ENCODE measurements at places on chromosomes 2 and 18. TPM values are rescaled to one million over a fixed set of nuclear protein-coding genes. Genes with fewer than 3 reads are reported as not detected.
A peak's percentile ranks its signal among the peaks of the same experiment; 100 is the strongest.

GRCh38 chr2:37911296-37911873, 13.7 kb upstream of the RMDN2 start:
- DNase-seq, result no peak

The CNDP1 gene
- not detected for total RNA-seq

The SAG gene
- total RNA-seq, result 0.47 TPM

GRCh38 chr2:101583861-101584260, 108.9 kb upstream of the RFX8 start:
- no peak for DNase-seq

The SCG2 gene
- total RNA-seq, result 14.2 TPM

DNA sequence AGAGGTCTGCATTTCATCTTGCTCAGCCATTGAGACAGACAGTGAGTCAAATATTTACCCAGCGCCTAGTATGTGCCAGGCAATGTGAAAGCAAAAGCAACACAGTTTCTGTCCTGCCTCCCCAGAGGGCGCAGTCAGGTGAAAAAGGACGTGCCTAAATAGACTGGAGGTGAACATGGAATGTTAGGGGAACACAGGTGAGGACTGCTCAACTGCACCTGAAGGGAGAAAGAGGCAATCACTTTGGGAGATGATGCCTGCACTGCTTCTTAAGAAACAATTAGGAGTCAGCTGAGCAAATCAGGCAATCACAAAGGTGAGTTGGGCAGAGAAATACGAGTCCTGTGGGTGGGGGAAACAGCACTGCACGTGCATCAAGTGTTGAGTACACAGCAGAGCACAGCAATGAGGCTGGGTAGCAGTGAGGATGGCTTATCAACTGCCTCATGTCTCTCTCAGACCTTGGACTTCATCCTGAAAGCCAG, 218.3 kb upstream of the SMAD7 start:
- DNase-seq, result peak; percentile 30

The KRTCAP3 gene
- total RNA-seq, result 19.3 TPM

The RIT2 gene
- not detected for total RNA-seq

GRCh38 chr2:223633656-223634055, 31.5 kb upstream of the SCG2 start:
- DNase-seq, result no peak

DNA sequence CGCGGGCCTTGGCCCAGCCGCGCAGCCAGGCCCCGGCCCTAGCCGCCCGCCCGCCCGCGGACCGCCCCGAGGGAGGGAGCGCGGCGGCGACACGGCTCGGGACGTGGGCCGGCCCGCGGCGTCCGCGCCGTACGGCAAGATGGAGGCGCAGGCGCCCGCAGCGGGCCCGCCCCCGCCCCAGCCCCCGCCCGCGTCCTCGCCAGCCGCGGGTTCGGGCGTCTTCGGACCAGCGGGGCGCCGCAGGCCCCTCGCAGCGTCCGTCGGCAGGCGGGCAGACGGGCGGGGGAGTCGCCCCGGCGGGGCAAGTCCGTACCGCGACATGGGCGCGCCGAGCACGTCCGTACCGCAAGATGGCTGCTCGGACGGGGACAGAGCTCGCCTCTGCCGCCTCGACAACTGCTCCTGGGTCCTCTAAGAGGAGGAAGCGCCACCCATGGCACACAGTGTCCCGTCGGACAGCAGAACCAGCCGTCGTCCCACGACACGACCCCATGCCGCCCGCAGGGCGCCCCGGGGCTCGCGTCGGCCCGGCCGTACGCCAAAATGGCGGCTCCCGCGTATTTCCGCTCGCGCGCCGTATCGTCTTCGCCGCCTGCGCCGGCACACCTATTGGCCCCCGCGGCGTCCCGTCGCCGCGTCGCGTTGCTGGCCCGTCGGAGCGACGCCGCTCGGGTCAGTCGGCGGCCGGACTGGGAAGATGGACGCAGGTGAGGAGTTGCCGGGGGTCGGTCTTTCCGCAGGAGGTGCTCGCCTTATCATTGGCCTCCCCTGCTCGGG, at the start of the genes ATG4B and THAP4:
TSS of gene ATG4B (plus strand) at position 676 of the 777 bp plus-strand sequence. CDS start at position 698, 22 bp downstream.
TSS of gene THAP4 (minus strand) at position 141 of the 777 bp plus-strand sequence. CDS start 141 bp downstream, outside the sequence.
- DNase-seq, result peak; percentile 94

- no peak for DNase-seq
Observed at GRCh38 chr2:181394741-181395437, 62.3 kb upstream of the ITGA4 start.

DNA sequence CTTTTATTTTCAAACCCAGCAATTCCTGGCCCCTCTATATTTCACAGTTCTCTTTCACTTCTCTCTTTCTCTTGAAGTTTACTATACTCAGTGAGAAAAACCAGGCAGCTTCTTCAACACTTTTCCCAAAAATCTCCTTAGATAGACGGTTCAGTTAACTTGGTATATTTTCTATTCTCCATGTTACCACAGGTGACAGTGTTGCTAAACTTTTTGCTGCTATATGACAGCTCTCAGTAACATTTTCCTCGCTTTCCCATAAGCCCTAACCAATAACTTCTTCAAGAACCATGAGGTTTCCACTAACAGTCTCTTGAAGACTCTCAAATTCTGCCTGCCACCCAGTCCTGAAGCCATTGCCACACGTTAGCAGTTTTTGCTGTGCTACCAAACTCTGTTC, 45.8 kb downstream of the CYBRD1 start:
- DNase-seq, result no peak

The FSHR gene
- 0.20 TPM for total RNA-seq

The TNFAIP6 gene
- total RNA-seq, result 9.0 TPM

The ZSWIM2 gene
- not detected for total RNA-seq

DNA sequence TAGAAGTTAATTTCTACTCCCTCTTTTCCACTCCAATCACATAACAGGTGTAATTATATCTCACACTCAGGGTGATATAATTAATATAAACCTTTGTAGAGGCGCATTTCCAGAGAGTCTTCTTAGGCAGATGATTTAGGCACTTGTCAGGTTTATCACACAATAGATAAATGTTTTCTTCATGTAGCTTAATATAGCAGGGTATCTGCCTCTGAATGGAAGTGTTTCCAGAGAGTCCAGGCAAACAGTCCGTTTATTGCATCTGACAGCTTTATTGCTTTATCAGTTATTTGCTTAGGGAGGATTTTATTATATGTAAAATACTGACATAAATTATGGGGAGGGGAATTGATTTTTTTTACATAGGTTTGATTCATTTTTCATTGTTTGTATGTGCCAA, 766.3 kb downstream of the SLC4A3 start:
- DNase-seq, result no peak

The SP9 gene
- total RNA-seq, result not detected

DNA sequence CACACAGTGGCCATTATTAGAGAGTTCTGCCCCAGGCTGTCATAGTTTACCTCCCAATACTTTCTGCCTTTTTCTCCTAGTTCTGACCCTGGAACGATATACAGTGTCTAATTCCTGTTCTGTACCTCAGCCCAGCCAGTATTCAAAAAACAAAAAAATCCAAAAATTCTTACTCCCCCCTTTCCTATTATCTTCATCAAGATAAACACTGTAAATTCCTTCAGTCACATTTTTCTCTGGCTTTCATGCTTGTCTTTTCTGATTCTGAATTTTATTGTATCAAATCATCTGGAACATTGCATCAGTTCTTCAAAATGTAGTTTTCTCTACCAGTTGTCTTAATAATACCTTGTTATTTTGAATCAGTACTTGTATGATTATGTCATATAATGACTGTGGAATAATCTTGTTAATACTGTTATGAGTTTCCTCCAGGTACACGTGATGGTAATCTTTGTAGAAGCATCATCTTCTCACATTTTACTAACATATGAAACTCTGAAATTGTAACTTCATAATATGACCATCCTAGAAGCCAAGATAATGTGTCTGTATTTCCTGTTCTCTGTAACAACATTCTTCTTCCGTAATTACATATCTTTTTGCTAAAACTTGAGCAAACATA, 79.0 kb upstream of the NOSTRIN start:
- no peak for DNase-seq

DNA sequence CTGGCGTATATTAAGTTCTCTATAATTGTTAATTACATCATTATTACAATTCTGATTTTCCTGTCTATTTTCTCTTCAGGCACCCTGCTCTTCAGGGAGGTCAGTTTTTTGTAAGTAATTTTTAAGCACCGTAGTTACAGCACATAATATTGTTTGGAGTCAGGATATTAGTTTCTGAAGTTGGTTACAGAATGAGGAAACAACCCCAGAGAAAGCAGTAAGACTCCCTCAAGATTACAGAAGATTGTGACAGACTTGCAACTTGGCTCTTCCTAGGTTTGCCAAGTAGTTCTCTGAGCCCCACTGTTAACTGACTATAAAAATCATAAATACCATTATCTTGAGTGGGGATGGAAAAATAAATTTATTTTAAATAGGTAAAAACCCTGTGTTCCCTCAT, 921 bp downstream of the RPE start:
- DNase-seq, result no peak

DNA sequence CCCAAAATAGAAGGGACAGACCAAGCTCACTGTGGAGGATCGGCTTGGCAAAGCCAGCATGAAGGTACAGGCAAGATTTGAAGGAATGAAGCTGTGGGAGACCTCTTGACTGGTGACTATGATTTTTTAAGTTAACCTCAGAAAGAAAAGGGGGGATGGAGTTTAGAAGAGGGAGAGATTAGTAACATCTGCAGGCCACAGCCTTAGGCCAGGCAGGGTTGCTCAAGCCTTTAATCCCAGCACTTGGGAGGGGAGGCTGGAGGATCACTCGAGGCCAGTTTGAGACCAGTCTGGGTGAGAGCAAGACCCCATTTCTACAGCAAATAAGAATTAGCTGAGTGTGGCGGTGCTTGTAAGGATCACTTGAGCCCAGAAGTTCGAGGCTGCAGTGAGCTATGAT, 46.6 kb downstream of the ZNF532 start:
- DNase-seq, result no peak

- DNase-seq, result no peak
Observed at GRCh38 chr2:77513191-77513590, 9.0 kb downstream of the LRRTM4 start.

GRCh38 chr2:206336861-206337260, 62.4 kb downstream of the ZDBF2 start:
- DNase-seq, result no peak

The IL36B gene
- not detected for total RNA-seq

DNA sequence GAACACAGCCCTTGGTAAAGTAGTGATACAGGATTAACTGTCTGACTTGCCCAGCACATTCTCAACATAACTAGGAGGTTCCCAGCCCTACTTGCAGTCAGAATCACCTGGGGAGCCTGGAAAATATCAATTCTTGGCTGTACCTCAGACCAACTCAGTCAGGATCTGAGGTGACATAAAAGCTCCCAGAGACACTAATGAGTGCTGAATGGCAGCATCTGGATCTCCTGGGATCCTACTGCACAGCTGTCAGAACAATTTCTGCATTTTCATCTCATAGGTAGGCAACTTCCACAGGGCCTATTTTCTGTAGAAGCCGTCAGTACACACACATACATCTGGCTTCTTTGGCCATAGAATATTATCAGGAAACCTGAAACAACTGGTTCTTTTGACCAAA, 138.8 kb downstream of the MYO5B start:
- no peak for DNase-seq

The NOL4 gene
- 2.0 TPM for total RNA-seq

The GPR45 gene
- total RNA-seq, result not detected

GRCh38 chr2:134670955-134671354, 47.8 kb downstream of the TMEM163 start:
- no peak for DNase-seq

GRCh38 chr2:230640540-230641011, 72.1 kb upstream of the CAB39 start:
- no peak for DNase-seq

The CLK1 gene
- 98.4 TPM for total RNA-seq

DNA sequence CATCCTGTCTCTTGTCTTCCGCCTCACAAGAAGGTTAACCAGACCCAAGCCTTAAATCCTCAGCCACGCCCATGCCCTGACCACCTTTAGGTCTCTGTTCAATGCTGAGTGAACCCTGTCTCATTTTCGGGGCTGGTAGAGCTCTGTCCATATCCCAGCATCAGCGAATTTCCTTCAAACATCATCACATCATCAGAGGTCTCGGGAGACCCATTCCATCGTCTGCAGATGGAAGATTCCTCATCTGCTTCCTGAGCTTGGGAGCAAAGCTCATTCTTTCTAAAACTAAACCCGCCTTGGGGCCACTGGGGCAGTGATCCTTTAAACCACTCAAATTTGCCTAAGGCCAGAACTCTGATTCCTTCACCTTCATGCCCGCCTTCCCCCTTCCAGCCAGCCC, 173.7 kb downstream of the TTC32 start:
- DNase-seq, result no peak

The VAMP5 gene
- total RNA-seq, result 2.1 TPM

DNA sequence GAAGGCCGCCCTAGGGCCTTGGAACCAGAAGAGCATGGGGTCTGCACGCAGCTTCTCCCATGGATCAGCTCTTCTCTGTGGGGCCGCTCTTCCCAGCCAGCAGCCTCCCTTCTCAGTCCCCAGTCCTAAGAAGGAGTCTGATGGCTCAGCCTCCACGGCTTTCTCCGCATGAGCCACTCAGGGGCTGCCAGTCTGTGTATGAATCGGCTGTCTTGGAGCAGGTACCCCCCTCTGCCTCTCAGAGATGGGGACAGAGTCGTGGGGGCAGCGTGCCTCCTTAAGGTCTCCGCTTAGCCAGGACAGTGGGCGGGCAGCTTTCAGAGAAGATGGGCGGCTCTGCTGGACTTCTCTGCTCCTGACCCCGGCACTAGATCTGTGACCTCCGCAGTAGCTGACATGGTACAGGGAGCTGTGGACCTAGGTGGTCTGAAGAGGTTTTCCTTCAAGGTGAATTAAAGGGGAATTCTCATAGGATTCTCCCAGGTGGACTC, 21.6 kb downstream of the INPP5D start:
- no peak for DNase-seq

DNA sequence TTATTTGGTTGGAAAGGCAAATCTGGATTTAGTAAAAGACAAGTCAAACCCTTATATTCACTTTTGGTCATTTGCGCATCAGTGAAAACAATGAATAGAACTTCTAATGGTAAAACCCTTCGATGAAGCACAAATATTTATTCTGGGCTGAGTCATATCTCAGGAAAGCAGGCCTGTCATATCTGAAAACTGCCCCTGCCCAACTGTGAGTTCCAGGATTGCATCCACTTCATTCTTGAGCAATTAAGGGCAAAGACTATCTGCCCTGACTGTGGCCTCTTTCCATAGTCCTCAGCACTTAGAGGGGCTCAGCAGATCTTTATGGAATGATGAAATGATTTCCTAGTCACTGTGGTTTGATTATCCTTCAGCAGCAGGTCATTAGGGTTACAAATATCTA, 795.2 kb upstream of the ID2 start:
- peak; percentile 22 for DNase-seq

The SERPINB11 gene
- not detected for total RNA-seq

The AKAIN1 gene
- total RNA-seq, result not detected

GRCh38 chr2:148643421-148643820, 1.1 kb upstream of the EPC2 start:
- no peak for DNase-seq

GRCh38 chr2:129768036-129768386, 211.5 kb upstream of the RAB6C start:
- DNase-seq, result no peak

- DNase-seq, result no peak
Observed at GRCh38 chr2:119432851-119433522, 1.3 kb downstream of the TMEM37 start.

- no peak for DNase-seq
Observed at GRCh38 chr2:156675896-156676295, 239.7 kb downstream of the GPD2 start.

The CYP27C1 gene
- 0.56 TPM for total RNA-seq

GRCh38 chr18:2681993-2682603, 26.6 kb downstream of the SMCHD1 start:
- DNase-seq, result no peak

GRCh38 chr2:190746971-190747761, 98.3 kb downstream of the NAB1 start:
- DNase-seq, result no peak

The KLHL29 gene
- 3.6 TPM for total RNA-seq
